Osteocyte (in vitro differentiated cells): ENCODE measurements at places on chromosomes 1 and 21. TPM values are rescaled to one million over a fixed set of nuclear protein-coding genes. Genes with fewer than 3 reads are reported as not detected.
A peak's percentile ranks its signal among the peaks of the same experiment; 100 is the strongest.

The MIXL1 gene
- 0.18 TPM in 1 of 2 replicates, not detected in the other for total RNA-seq

The TSTD1 gene
- total RNA-seq = 0.73 TPM in 1 of 2 replicates, not detected in the other

The CLCA4 gene
- total RNA-seq = not detected in 2 replicates

The CD1B gene
- not detected in 2 replicates for total RNA-seq

The KRTAP7-1 gene
- total RNA-seq = not detected in 2 replicates

The ZFP69B gene
- 6.7 TPM in 2 replicates for total RNA-seq

The DISP1 gene
- 4.1 and 4.9 TPM in 2 replicates for total RNA-seq

The GJA4 gene
- total RNA-seq = not detected in 2 replicates

The POFUT2 gene
- total RNA-seq = 62.7 and 63.7 TPM in 2 replicates

The NHLH1 gene
- total RNA-seq = 0.16 and 0.31 TPM in 2 replicates

- no peak for DNase-seq
- no peaks in the 10 kb centered on the region for H3K36me3 ChIP-seq
- H3K27me3 ChIP-seq = peaks cover 21% of the 10 kb centered on the region
- no peaks in the 10 kb centered on the region for H3K4me1 ChIP-seq
- H3K27ac ChIP-seq = no peak overlapping the region
- no peak overlapping the region for H3K4me3 ChIP-seq
Observed at GRCh38 chr1:54506594-54506993, 41.4 kb upstream of the ACOT11 start.

- H3K27ac ChIP-seq = peak overlapping the region; percentile 93
- H3K27me3 ChIP-seq = no peaks in the 10 kb centered on the region
- peak; percentile 87 for DNase-seq
- H3K4me1 ChIP-seq = peaks cover 58% of the 10 kb centered on the region
Observed at GRCh38 chr1:201916649-201917249, 28.1 kb downstream of the SHISA4 start.

- H3K4me1 ChIP-seq = peaks cover 11% of the 10 kb centered on the region
- no peaks in the 10 kb centered on the region for H3K36me3 ChIP-seq
- no peak overlapping the region for H3K4me3 ChIP-seq
- H3K27ac ChIP-seq = no peak overlapping the region
Observed at GRCh38 chr1:111747282-111747734, 8.1 kb upstream of the INKA2 start.

- H3K36me3 ChIP-seq = peaks cover 7% of the 10 kb centered on the region
- no peaks in the 10 kb centered on the region for H3K27me3 ChIP-seq
- H3K27ac ChIP-seq = no peak overlapping the region
- H3K4me1 ChIP-seq = peaks cover 13% of the 10 kb centered on the region
Observed at GRCh38 chr1:156245451-156246232, 2.2 kb downstream of the PAQR6 start.

- DNase-seq = no peak
- H3K4me3 ChIP-seq = peak overlapping the region; percentile 31
- H3K36me3 ChIP-seq = peaks cover 6% of the 10 kb centered on the region
- peaks cover 80% of the 10 kb centered on the region for H3K4me1 ChIP-seq
Observed at GRCh38 chr1:185969028-185969427, 234.8 kb downstream of the HMCN1 start.

DNA sequence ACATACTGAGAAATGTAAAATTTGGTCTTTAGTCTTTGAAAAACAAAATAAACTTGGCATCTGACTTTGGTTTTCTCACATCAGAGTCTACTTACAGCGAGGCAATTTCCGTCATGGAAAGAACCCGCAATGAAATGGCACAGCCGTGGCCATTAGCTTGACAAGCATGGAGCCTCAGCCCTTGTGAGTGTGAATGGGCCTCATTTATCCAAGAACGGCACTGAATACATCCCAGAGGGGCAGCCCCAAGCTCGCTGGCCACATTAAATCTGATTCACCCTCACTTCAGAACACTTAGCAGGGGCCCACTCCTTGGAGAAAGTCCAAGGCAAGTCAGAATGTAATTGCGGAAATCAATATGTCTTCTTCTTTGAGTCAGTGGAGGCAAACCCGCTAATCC, 64.8 kb downstream of the ERG start:
- peaks cover 5% of the 10 kb centered on the region for H3K36me3 ChIP-seq
- peaks cover 47% of the 10 kb centered on the region for H3K4me1 ChIP-seq
- no peaks in the 10 kb centered on the region for H3K27me3 ChIP-seq
- no peak for DNase-seq

GRCh38 chr1:19514391-19514831, 29.1 kb upstream of the CAPZB start:
- H3K4me1 ChIP-seq = peaks cover 24% of the 10 kb centered on the region
- H3K27ac ChIP-seq = peak overlapping the region; percentile 61
- H3K27me3 ChIP-seq = no peaks in the 10 kb centered on the region
- no peak for DNase-seq
- H3K36me3 ChIP-seq = no peaks in the 10 kb centered on the region

GRCh38 chr1:183281553-183282091, 95.6 kb downstream of the LAMC2 start:
- no peak overlapping the region for H3K4me3 ChIP-seq
- no peaks in the 10 kb centered on the region for H3K27me3 ChIP-seq

DNA sequence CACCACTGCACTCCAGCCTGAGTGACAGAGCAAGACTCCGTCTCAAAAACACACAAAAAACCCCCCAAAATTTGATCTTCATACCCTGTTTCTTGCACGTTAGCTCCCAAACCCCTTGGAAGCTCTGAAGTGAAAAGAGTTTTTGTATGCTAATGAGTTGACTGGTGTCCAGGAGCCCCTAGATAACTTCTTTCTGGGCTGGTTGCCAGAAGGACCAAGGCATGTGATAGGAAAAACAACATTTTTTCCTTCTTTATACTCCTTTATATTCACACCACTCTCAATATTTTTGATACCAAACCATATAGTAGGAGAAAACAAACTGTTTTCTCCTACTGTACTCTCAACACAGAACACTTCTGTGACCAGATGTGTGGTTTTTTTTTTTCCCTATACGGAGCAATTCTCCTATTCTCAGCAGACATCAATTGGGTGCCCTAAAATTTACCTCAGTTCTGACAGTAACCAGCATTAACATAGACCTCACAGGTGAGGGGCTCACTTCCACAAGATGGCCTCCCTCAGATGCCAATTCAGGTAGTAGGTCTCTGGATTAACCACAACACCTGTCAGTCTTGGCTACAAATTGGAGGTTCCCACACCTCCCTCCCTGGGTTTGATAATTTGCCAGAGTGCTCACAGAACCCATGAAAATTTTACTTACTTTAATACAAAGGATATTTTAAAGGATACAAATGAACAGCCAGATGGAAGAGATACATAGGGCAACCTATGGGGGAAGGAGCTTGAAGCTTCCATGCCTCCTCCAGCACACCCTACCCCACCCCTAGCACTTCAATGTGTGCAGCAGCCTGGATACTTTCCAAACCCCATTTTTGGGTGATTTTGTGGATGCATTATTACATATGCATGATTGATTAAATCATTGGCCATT, 25.6 kb downstream of the ZYG11B start:
- H3K4me3 ChIP-seq = no peak overlapping the region
- peaks cover 26% of the 10 kb centered on the region for H3K4me1 ChIP-seq
- no peak for DNase-seq
- H3K27ac ChIP-seq = peak overlapping the region; percentile 46

DNA sequence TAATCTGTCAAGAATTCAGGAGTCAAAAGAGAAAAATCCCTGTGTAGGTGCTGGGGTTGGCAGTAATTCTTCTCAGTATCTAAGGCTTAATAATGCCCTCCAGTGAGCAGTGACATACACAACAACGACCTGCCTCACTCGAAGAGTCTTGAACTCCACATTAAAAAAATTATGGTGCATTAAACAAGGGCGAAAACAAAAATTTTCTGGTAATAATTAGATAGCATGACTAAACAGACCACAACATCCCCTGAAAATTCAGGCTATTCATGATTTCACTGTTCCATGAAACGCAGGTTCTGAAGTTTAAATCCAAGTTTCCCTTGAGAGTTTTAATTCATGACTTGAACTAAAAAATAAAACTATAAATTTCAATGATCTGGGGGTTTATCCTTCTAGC, 5.1 kb downstream of the SRSF4 start:
- peaks cover 20% of the 10 kb centered on the region for H3K36me3 ChIP-seq
- H3K4me1 ChIP-seq = peaks cover 47% of the 10 kb centered on the region
- DNase-seq = no peak

DNA sequence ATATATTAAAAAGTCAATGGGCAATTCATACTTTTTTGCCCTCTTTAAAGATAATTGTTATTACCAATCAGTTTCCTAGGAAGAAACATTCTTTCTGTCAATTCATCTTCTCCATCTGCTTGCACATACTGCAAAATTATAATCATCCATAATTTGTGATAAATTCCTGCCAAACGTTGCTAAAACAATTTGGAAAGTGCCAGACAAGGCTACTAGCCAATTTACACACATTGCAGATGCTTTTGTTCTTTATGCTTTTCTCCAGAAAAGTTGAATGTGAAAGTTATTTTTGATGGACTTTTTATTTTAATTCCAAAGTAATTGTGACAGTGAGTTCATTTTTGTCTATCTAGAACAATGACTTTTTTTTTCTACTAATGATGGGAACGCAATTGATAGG, 992.8 kb upstream of the ADGRL2 start:
- no peaks in the 10 kb centered on the region for H3K4me1 ChIP-seq
- no peak overlapping the region for H3K4me3 ChIP-seq
- no peak overlapping the region for H3K27ac ChIP-seq
- no peaks in the 10 kb centered on the region for H3K36me3 ChIP-seq

DNA sequence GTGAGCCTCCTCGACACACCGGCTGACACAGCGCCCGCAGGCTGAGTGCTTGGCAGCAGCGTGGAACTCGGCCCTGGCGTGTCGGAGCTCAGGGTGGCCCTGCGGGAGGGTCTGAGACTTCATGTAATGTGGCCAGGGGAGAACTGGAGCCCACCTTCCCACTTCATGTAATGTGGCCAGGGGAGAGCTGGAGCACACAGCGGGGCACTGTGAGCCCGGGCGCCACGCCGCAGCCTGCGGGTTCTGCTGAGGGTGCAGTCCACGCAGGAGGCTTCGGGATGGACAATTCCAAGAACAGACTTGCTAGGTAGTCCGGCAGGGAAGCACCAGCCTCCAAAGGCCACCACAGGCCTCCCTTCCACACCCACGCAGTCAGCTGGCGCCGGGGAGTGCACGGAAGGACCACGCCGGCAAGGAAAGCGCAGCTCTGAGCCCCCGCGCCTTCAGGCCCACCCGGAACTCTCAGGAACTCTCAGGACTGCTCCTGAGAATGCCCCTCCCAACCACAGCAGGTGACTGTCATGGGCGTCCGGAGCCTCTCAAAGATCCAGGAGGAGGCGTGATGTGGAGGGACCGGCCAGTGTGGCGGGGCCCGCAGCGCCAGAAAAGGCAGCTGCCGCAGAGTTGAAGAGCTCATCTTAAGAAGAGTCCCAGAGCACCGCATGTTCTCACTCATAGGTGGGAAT, 19.3 kb upstream of the ADARB1 start:
- H3K36me3 ChIP-seq = no peaks in the 10 kb centered on the region
- DNase-seq = no peak
- no peaks in the 10 kb centered on the region for H3K27me3 ChIP-seq
- H3K4me1 ChIP-seq = peaks cover 55% of the 10 kb centered on the region
- no peak overlapping the region for H3K27ac ChIP-seq

DNA sequence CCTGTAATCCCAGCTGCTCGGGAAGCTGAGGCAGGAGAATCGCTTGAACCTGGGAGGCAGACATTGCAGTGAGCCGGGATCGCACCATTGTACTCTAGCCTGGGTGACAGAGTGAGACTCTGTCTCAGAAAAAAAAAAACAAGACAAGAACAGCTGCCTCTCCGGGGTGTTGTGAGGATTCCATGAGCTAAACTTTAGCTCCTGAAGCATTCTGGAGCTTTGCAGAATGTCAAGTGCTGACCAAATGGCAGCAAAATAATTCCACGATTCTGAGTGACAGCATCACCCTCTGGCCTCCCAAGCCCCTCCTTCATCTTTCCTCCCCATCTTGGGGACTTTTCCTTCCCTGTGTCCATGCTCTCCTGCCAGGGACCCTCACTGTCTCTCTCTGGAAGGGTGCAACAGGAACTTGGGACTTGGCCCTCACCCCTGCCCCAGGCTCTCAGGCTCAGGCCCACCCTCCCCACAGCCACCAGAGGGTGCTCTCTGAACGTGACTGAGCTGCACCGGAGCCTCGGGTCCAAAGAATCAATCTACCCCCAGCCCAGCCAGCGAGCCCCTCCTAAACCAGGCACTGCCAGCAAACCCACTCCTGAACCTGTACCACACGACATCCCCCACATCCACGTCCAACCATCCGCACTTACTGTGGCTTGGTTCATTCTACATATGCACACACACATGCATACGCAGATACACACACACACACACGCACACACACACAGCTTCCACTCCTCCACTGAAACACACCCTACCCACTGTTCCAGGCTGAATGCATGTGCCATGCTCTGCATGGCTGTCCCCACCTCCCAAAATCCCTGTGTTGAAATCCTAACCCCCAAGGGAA, 45.7 kb downstream of the ACOT7 start:
- no peaks in the 10 kb centered on the region for H3K27me3 ChIP-seq
- no peak for DNase-seq
- no peak overlapping the region for H3K4me3 ChIP-seq
- H3K27ac ChIP-seq = no peak overlapping the region
- H3K36me3 ChIP-seq = no peaks in the 10 kb centered on the region
- H3K4me1 ChIP-seq = peaks cover 1% of the 10 kb centered on the region

GRCh38 chr21:35611708-35612132, 448.6 kb downstream of the SETD4 start:
- no peak overlapping the region for H3K27ac ChIP-seq
- H3K27me3 ChIP-seq = no peaks in the 10 kb centered on the region
- H3K36me3 ChIP-seq = peaks cover 2% of the 10 kb centered on the region
- peaks cover 8% of the 10 kb centered on the region for H3K4me1 ChIP-seq
- no peak for DNase-seq

- H3K4me3 ChIP-seq = no peak overlapping the region
- DNase-seq = no peak
- H3K36me3 ChIP-seq = no peaks in the 10 kb centered on the region
Observed at GRCh38 chr1:212638492-212639151, 30.1 kb downstream of the ATF3 start.

GRCh38 chr1:3319874-3320245, 134.6 kb upstream of the ARHGEF16 start:
- H3K4me1 ChIP-seq = peaks cover 13% of the 10 kb centered on the region
- DNase-seq = no peak
- H3K4me3 ChIP-seq = no peak overlapping the region
- no peaks in the 10 kb centered on the region for H3K36me3 ChIP-seq
- no peak overlapping the region for H3K27ac ChIP-seq

- no peak for DNase-seq
- no peak overlapping the region for H3K4me3 ChIP-seq
- H3K4me1 ChIP-seq = peaks cover 16% of the 10 kb centered on the region
- H3K36me3 ChIP-seq = no peaks in the 10 kb centered on the region
- H3K27ac ChIP-seq = no peak overlapping the region
Observed at GRCh38 chr1:39690225-39690624, 1.0 kb downstream of the HPCAL4 start.
